ENCODE measurements at places on chromosomes 12 and 14.

- no peak for DNase-seq
Measured at GRCh38 chr14:22225516-22226140, 363.4 kb downstream of the DAD1 start.

DNA sequence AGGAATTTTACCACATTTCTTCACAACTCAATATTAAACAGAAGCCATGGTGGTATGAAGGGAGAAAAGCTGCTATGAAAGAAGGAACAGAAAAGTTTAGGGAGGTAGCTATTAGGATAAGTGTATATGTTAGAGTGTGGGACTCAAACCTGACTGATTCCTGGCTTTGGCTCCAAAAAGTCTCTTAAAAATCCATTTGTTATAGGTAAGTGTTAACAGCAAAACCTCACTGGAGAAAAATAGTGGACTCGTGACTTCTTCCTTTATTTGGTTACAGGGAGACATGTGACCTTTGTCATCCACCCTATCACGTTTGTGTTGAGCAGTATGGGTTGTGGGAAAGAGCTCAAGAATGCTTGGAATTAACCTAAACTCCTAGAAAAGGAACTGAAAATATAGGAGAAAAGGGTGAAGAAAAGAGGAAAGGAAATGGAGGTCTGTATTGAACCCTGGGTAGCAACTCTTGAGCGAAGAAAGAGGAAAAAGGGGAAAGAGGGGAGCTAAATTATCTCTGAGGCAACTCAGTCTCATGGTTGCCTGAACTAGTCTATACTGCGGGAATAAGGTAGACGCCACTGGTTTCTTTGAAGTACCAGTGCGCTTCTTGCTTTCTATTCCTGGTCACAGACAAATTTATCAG lies 3.6 kb upstream of the EID3 start:
- DNase-seq: no peak

GRCh38 chr12:131457028-131457310 lies 253.9 kb upstream of the SFSWAP start:
- DNase-seq: no peak

DNA sequence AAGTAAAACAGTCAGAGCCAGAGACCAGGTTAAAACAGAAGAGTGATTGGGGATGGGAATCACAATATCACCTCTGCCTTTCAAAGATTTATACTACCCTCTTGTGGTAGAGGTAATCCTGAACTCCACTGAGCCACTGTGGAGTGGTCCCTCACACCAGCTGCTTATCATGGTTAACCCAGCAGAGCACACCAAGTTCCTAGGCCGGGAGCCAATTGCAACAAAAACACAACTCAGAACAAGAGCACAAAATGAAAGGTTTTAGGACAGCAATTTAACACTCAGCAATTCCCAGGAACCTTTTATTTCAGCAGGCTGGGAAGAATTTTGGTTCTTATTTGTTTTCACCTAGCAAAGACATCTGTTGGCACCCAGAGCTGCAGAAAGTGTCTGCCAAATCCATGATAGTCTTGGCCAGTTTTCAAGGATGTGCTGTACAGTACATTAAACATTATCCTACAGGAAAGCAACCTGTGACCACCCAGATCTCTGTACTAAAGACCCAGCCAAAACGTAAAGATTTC lies 220.5 kb upstream of the ATXN7L3B start:
- DNase-seq: peak; percentile 13

DNA sequence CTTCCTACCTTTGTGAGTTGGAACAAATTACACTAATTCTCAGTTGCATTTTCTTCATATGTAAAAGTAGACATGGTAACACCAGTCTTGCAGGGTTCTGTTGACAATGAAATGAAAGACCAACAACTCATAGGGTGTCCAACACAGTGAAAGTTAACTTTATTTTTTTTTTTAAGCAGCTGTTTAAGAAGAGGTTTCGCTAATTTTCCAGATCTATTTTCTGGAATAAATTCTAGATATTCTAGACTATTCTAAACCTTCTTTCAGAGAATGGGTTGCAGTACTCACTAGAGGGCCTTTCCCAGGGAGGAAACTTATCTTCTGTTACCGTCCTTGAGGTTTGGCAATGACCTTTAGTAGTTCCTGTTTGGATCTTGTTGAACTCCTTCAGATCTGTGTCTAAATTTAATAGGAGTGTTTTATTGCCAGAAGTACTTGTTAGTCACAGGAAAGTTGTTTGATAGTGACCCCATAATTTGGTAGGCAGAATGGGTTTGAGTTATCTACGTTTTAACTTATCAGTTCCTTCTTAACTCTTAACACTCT lies 2.8 kb upstream of the ART4 start:
- no peak for DNase-seq

DNA sequence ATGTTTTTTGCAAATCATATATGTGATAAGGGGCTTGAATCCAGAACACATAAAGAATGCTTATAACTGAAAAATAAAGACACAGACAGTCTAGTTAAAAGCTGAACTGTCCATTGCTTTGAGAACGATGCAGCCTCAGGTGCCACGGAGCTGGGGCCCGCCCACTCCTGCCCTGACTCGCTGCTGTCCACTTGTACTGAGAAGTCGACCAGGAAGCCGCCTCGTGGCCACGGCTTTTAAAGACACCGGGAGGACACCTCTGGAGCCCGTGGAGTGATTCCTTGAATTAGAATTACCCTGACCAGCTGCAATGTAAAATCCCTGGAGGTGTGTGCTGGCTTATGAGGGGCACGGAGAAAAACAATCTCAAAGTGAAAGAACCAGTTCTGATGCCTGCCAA lies 23.9 kb upstream of the TEX22 start:
- no peak for DNase-seq

DNA sequence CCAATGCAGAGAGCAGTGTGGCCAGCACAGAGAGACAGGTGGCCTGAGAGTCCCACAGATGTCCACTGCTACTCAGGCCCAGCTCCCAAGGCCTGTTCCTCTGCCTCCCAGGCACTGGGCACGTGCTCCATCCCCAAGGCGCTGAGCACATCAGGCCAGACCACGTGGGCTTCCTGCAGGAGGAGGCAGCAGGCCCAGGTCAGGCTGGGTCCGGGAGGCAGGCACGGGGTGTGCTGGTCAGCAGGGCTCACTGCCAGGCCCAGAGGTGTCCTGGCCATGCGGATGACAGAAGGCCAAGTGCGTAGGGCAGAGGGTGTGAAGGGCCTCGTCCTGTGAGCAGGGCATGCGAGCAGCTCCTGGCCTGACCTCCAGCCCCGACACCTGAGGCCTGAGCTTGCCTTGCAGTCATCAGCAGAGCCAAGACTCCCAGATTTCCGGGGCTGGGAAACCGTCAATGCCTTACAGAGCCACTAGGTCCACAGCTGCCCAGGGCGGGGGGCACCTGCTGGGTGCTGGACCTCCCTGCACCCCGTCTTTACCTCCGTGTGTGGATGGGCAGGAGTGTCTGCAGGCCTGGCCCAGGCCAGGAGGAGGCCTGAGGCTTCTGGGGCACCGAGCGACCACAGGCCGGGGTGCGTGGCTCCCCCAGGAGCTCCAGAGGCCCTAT lies 14.9 kb downstream of the TRMT61A start:
- no peak for DNase-seq

DNA sequence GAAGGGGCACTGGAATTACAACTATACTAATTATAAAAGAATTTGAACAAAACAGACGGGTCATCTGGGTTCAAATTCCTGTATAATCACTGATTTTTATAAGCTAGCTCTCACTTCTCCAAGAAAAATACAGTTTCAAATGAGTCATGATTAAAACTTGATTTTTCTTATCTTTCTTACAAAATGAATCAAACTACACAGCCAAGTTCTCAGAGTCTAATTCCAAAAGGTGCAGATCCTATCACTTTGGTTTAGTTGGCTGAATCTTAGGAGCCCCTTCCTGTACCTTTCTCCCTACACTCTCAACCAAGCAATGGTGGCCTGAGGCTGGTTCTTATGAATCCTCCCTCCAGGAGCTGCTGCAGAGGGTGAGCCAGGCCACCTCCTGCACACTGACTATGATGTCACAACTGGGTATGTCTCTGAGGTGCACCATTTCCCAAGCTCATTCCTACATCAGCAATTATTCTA lies 43.8 kb upstream of the BMP4 start:
- DNase-seq: no peak

All from HTR-8/SVneo (cell line).